ENCODE measurements at places on chromosomes 11 and 22. TPM values are rescaled to one million over a fixed set of nuclear protein-coding genes. Genes with fewer than 3 reads are reported as not detected.

C11orf71 gene
- 10.7 TPM for total RNA-seq

IFITM1 gene
- 123 TPM for total RNA-seq

MRGPRX3 gene
- not detected for total RNA-seq

SCARF2 gene
- total RNA-seq = 4.8 TPM
